Pons (tissue), 1 donor: ENCODE measurements at places on chromosomes 1 and 21.
A peak's percentile ranks its signal among the peaks of the same experiment; 100 is the strongest.

DNA sequence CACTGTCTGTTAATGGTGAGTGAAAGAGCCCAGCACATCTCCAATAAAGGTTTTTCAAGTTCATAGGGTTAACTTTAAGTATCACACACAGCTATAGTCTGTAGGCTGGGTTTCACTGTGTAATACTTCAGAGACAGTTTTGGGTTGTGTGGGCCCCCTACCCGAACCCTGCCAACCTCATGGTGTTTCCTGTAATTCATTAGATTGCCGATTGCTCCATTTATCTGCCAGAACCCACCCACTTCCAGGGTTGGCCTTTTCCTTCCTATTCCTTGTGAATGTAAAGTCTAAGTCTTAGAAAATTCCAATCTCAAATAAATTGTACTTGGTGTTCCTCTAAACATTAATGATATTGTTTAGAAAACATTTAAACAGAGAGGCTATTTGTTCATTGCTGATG lies 43.6 kb downstream of the CTTNBP2NL start:
- no peak for DNase-seq

- DNase-seq: no peak
Observed at GRCh38 chr1:9714257-9714718, 62.8 kb downstream of the PIK3CD start.

DNA sequence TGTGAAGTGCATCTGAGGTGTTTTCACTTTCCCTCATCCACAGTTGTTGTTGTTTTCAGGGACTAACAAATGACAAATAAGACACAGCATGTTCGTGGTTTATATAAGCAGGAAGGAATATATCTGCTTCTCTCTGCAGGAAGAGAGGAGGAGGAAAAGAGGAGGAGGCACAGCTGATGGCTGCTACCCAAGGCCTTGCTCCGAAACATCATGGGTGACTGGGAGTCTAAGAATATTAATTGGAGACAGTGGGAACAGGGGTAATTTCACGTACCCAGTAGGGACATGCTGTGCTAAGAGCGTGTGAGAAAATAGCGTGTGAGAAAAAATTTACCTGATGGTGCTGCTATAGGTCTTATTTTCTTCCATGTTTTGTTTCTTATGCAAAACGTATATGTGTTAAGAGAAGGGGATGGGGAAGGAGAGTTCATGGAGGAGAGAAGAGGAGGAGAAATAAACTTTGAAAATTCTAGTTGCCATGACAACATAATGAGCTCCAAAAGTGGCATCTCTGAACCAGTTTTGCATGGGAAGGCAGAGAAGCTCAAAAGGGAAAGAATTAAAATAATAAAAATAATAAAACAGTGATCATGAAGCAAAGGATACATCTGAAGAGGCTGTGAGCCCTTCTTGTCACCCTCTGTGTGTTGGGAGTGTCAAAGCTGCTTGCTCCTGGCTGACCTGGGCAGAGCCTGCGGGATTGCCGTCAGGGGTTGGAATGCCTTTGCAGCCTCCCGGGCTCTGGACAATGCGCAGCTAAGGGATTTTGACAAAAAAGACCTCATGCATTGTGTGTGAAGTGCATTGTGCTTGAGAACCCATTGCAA lies 192.0 kb downstream of the CACNA1E start:
- no peak for DNase-seq

- no peak for DNase-seq
Observed at GRCh38 chr1:177873238-177873637, 96.6 kb downstream of the SEC16B start.

DNA sequence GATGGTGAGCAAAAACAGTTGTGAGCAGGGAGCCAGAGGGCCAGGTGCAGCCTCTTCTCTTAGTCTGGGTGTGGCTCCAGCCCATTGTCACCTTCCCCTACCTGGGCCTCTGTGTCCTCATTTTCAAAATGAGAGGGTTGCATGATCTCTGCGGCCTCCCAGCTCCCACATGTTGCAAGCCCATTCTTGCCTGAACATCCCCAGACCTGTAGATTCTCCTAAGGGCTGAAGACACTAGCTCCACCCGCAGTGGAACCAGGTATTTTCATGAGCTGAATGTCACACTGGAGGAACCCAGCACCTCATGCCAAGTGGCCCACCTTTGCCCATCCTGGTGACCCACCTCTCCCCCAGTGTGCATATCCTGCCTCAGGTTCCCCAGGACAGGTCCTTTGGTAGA lies 12.3 kb downstream of the IKBKE start:
- no peak for DNase-seq

GRCh38 chr1:58768971-58769808 lies 14.7 kb downstream of the JUN start:
- peak; percentile 55 for DNase-seq

- DNase-seq: no peak
Observed at GRCh38 chr1:89953131-89953626, 41.7 kb upstream of the ZNF326 start.
